ENCODE measurements at places on chromosomes 4 and X.

DNA sequence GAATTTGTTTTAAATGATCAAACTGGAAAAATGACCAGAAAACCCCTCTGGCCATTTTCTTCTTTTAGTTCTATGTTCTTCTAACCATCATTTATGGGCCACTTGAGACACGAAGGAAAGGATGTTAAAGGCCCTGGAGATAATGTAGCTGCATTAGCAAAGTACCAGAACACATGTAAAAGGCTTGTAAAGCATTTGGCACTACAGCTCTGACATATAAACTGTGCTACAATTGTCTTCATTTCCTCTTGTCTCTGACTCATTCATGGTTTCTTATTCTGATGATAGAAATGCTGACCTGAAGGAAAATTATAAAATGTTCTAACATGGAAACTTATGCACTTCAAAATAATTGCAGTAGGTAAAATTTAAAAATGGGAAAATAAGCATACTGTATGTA, 388.7 kb downstream of the FAT4 start:
- DNase-seq = no peak

DNA sequence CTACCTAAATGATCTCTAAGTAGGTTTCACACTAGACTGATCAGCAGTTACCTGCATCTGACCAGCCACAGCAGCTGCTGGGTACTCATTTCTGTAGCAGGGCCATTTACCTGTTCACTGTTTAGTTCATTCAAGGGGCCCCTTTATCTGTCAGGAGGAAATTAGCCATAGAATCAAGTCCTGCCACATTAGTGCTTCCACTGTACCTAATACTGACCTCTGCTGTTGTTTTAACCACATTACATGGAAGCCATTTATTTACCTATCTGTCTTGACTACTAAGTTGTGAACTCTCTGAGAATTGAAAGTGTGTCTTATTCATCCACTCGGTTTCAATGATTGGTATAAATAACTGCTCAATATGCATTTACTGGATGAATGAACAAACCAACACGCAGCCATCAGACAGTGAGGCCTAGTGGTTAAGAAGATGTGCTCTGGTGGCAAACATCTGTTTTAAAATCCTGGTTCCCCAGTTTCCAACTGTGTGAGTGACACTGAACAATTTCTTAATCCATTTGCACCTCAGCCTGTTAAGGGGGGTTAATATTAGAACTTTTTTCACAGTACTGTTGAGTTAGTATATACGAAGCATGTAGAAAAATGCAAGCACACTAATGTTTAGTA, 30.0 kb upstream of the ANXA5 start:
- no peak for DNase-seq

- DNase-seq = no peak
These were observed 115.6 kb downstream of the SMIM20 start for GRCh38 chr4:26029568-26030131.

GRCh38 chrX:46168254-46168653, 377.0 kb downstream of the ZNF674 start:
- DNase-seq = no peak

DNA sequence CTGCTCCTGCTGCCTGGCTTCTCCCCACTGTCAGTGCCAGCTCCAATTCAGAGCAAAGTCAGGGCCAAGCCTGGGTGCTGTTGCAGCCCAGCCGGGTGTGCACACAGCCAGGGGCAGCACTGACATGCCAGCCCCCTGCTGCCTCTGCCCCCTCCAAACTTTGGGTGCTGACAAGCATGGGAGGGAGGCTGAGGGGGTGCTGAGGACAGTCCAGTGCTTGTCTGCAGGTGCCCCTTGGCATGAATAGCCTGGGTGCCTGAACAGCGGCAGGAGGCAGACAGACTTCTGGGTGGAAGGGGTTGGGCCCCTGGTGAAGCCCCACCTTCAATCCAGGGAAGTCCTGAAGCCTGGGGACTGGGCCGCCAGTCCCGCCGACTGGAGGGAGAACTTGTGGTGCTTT, 31.2 kb upstream of the PAGE1 start:
- no peak for DNase-seq

- DNase-seq = no peak
These were observed 60.0 kb downstream of the PPP3CA start for GRCh38 chr4:101287324-101287723.

DNA sequence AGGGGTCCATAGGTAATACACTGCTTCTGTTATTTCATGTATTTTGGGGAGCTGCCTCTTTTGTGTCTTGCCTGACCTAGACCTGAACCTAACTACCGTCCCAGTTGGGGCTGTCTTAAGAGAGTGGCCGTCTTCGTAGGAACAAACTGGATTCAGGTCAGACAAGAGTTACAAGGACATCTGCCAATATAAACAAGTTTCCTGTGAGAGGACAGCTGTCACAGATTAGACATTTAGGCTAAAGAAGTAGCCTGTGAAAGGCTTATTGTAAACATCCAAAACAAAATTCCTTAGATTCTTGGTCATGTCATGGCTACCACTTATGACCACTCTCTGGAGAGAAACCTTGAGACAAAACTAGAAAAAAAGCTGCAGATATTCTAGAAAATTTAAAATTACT, 797.6 kb upstream of the AADAT start:
- no peak for DNase-seq

DNA sequence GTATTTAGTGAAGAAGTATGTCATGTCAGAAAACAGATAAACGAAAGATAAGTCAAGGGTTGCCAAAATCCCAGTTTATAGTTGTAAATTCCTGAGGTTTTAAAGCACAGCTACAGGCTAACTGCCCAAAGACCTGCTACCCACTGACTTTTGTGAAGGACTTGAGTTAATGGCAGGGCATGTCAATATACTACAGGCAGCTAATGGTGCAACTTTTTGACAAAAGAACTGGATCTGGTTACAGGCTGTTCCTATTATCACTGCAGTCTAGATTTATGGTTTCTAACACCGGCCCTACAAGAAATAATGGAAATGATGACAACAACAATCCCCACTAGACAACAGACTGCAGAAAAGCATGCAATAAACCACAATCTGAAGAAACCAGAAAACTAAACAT, 6.4 kb downstream of the SCML2 start:
- no peak for DNase-seq

GRCh38 chrX:109890910-109891502, 111.9 kb upstream of the TMEM164 start:
- DNase-seq = peak; percentile 17

DNA sequence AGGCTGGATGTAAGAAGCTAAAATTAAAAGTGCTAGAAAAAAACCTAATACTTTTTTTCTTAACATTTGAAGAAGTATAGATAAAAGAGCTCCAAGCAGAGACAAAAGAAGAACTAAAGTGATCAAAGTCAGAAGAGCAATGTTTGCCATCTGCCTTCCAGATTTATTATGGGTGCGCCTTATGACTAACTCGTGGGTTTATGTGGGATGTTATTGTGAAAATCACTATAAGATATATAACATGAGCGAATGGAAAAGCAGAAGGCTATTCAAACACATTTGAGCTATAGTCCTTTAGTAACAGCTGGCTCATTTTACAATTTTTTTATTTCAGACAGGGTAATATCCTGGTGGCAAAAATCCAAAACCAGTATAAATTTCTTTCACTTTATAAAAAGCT, 1040.7 kb downstream of the RAPGEF2 start:
- no peak for DNase-seq

- DNase-seq = no peak
These were observed 443.7 kb downstream of the FAT4 start for GRCh38 chr4:125758438-125758837.

DNA sequence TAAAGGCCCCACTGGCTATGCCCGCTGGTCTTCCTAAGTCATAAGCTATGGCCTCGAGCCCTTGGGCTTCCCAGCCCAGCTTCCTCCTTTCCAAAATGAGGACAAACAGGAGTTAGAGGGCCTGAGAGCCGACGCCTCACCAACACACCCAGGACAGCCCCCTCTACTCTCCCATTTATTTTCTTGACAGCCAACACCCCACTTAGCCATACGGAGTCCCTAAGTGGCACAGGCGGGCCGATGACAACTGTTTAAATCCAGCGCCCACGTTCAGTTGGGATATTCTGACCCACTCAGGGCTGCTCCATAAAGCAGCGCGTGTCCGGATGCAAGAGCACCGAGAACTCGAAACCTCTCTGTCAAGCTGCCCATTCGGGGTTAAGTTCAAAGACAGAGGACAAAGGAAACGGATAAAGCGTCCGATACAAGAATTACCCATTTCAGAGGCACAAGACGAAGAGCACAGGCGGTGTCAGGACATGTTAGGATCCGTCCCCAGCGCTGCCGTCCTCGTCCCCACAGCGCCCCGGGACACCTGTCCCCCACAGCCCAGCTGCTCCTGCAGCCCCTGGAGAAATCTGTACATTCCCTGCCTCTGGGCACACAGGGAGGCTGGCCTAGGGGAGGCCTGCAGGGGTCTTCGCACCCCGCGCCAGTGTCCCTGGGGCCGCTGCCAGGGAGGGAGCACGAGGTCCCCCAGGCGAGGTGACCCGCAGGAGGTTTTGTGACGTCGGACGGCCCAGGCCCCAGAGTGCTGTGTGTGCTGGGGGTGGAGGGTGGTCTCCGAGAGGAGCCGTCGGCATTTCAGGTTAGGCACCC, 1.2 kb downstream of the PRKX start:
- DNase-seq = no peak

GRCh38 chrX:8845060-8845459, 43.9 kb upstream of the FAM9A start:
- DNase-seq = no peak

DNA sequence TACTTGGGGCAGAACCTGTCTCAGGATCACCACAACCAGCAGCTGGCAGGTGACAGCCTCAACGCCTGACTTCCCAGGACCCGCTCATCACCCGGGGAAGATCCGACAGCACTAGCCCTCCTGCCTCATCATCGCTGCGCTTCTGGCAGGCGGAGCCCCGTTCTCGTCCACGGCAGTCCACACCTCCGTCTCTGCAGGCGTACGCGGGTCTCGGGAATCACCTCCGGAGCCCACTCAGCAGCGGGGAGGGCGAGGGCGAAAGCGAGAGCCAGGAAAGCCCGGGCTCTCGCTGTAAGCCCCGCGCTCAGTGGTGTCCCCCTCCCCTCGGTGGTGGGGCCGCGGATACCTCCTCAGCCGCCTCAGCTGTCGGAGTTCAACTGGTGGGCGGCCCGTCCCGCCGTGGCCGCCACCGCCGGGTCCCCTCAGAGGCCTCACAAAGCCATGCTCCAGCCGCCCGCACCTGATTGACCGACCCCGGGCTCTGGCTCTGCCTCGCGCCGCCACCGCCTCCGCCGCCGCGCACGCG, 518 bp upstream of the CNKSR2 start:
- DNase-seq = no peak

GRCh38 chr4:158001756-158002155, 171.1 kb downstream of the GASK1B start:
- no peak for DNase-seq

DNA sequence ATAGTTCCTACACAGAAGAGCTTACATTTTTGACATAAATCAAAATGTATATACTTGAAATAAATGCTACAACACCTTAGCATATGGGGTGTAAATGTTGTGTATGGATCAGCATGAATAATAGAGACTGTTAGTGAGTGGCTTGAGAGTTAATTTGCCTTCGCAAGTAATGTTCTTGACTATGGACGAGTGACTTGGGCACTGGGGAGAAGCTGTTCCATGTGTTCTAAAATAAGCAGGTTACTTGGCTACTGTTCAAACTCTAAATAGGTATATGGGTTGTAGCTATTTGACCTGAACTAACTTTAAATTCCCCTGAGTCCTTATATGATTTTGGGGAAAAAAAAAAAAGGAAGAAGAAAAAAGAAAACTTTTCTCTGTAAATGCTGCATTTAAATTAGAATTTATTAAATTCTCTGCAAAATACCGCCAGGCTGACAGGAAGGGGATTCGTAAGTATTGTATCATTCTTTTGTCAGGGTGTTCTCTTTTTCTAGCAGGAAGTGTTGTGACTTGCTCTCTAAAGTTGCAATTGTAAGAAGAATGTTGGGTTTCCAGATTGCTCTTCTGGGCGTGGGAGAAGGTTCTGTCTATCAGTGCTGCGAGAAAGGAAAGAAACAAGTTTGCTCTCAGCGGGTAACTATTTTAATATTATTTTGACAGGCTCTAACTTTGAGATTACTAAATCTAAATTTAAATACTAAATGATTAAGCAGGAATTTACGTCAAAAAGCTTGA, 32.2 kb downstream of the PLS3 start:
- DNase-seq = no peak

DNA sequence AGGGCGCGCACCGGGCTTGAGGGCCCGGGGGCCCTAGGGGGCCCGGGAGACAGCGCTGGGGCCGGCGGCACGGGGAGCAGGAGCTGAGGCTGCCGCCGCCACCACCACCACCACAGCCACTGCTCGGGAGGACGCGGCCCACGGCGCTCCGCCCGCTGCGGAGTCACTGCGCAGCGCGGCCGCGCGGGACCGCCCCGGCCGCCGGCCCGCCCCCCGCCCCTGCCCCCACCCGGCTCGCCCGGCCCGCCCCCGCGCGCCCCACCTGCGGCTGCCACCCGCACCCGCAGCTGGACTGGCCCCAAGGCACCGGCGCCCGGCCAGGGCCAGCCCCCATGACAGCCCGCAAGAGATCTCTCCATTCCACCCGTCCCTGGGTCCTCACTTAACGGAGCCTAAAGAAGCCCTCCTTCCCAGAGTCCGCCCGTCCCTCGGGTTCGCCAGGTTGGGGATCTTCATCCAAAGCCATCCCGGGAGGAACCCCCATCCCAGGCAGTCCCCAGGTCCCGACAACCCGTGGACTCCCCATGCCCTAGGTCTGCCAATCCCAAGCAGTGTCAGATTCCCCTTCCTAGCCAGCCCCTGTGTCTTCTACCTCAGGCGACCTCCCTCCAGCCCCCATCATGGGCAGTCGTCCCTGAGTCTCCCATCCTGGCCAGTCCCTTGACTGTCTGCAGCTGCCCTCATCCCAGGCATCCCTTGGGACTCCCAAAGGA, 40.0 kb upstream of the IQSEC2 start:
- no peak for DNase-seq

GRCh38 chr4:69025191-69025998, 70.9 kb upstream of the UGT2B7 start:
- no peak for DNase-seq

GRCh38 chrX:45850197-45850774, 649.6 kb upstream of the DIPK2B start:
- no peak for DNase-seq

GRCh38 chr4:78020677-78021076, 36.4 kb upstream of the FRAS1 start:
- no peak for DNase-seq

DNA sequence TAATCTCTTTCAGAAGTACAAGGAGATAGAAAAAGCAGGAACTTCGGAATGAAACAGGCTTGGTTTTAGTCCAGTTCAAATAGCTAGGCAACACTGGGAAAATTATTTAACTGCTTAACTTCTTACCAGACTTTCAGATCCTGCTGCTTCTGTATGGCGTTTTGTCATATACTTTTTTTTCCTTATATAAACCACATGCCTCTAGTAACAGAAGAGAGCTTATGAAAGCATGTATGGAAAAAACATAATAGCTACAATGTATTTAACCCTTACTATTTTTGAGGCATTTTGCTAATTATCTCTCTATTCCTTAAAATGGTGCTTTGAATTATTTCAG, 439.6 kb downstream of the INPP4B start:
- no peak for DNase-seq

GRCh38 chr4:147407261-147408045, 73.4 kb upstream of the EDNRA start:
- no peak for DNase-seq
